ENCODE measurements at places on chromosomes 1 and 21.

DNA sequence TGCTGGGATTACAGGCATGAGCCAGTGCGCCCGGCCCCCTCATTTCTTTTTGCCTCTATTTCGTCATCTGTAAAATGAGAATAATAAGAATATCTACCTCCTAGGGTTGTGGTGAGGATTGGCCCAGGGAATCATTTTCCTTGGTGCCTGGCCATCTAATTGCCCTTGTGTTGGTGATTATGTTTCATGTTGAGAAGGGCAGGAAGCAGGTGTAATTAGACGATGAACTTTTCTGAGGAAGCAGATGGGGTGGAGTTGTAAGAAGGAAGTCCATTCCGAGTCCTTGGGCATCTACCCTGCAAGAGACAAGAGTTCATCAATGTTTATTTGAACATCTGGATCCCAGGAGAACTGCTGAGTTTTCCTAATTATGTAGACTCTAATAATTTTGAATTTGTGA lies 38.7 kb upstream of the NEK2 start:
- no peak for DNase-seq

GRCh38 chr1:198079432-198079951 lies 77.3 kb upstream of the NEK7 start:
- no peak for DNase-seq

DNA sequence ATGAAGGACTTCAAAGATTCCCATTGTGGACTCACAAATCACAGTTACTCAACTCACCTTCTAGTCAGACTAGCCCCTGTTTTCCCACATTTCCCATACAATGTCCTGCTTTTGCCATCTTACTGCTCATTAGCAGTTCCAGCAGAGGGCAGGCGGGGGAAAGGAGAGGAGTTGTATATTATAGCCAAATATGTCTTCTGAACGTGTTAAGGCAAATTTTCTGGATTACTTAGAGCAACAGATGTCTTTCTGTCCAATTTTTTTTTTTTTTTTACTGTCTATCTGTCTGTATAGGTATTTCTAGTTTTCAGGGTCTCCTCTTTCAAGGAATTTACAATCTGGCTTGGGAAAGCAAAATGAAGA lies 29.9 kb upstream of the DDAH1 start:
- DNase-seq = no peak

GRCh38 chr21:42302794-42303193 lies 12.4 kb downstream of the TFF3 start:
- DNase-seq = no peak

DNA sequence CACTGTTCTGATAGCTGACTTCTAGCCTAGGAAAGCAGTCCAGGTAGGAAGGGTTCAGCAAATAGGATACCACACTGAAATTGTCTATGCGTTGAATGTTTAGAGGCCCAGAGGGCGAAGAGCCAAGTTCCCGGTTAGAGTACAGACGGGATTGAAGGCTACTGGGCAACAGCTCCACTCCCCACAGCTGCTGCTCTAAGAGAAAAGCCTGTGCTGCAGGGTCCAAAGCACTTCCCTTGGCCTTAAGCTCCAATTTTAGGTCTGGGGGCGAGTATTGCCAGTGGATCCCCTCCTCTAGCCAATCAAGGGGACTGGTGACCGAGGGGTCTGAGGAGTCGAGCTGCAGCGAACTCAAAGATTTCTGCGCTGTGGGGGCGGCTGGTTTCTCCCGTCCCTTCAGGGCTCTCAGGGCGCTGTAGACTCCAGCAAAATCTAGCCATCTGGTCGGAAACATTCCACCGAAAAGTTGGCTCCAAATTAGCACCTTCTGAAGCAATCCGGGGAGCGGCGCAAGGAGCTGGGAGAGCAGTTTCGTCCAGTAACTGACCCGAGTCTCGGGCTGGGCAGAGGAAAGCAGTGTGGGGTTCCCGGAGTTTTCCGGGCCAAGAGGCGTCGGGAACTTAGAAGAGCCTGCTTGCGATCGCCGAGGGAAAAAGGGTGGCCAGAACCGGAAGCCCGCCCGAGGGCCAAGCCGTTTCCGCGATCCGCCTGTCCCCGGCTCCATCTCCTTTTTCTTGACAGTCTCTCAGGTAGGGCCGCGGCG lies 748 bp downstream of the PPP1R15B start:
- DNase-seq = no peak

GRCh38 chr1:208456487-208456886 lies 212.3 kb upstream of the PLXNA2 start:
- DNase-seq = no peak

GRCh38 chr1:211127166-211127565 lies 6.8 kb downstream of the KCNH1 start:
- no peak for DNase-seq

- no peak for DNase-seq
Measured at GRCh38 chr1:231242516-231243198, 1.6 kb downstream of the GNPAT start.

All from AG09319 (cell line).